ENCODE measurements at places on chromosomes 5 and 9. TPM values are rescaled to one million over a fixed set of nuclear protein-coding genes. Genes with fewer than 3 reads are reported as not detected.
A peak's percentile ranks its signal among the peaks of the same experiment; 100 is the strongest.

DNA sequence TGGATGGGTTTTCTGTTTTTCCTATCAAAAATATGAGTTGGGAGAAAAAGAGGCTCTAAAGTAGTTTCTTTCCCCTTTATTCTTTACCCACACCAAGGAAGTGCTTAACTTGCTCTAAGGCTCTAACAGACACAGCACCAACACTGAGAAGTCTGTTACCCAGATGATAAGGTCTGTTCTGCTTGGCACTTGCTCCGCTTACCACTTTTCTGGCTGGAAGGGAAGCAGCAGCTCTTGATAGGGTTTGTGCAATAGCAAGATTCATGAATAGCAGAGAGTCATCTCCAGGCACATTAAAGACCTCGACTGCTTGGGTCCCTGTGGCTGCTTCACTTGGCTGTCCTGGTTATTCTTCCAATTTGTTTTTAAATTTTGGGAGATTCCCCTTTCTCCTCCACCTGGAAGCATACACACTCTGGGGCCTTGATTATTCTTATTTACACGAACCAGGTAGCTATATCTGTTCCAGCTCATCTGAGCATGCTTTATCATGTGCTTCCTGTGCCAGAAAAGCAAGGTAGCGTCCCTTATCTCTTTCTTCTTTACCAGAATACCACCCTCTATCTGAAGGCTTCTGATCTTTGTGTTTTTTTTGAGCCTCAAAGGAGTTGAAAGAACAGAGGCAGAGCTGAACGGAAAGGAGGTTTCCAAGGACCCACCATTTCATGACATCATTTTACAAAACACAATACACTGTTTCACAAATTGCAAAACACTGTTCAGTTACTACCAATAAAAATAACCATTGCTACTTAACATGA lies 24.8 kb downstream of the PPP3R2 start:
- DNase-seq: no peak

The DOK3 gene
- polyA plus RNA-seq: 6.6 TPM

DNA sequence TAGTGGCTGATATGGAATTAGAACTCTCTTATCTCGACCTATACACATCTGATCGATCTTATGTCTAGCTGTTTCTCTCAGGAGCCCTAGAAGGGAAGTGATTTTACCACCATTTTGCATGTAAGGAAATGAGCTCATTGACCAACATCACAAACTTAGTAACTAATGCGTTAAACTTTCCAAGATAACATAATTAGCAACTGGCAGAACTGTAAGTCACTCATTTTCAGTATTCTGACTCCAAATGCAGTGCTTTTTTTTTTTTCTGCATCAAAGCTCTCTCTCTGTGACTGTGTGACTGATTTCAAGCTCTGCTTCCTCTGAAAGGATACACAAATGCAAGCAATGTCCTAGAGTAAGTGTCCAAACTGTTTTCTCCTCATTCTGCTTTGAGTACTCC lies 68.1 kb upstream of the FBXL7 start:
- DNase-seq: no peak

GRCh38 chr5:106894964-106895363 lies 775.8 kb downstream of the EFNA5 start:
- DNase-seq: no peak

- no peak for DNase-seq
Measured at GRCh38 chr9:130142641-130143040, 29.6 kb upstream of the NCS1 start.

The RASGRF2 gene
- polyA plus RNA-seq: 1.8 TPM

- no peak for DNase-seq
Measured at GRCh38 chr5:178487911-178488600, 102.1 kb downstream of the COL23A1 start.

DNA sequence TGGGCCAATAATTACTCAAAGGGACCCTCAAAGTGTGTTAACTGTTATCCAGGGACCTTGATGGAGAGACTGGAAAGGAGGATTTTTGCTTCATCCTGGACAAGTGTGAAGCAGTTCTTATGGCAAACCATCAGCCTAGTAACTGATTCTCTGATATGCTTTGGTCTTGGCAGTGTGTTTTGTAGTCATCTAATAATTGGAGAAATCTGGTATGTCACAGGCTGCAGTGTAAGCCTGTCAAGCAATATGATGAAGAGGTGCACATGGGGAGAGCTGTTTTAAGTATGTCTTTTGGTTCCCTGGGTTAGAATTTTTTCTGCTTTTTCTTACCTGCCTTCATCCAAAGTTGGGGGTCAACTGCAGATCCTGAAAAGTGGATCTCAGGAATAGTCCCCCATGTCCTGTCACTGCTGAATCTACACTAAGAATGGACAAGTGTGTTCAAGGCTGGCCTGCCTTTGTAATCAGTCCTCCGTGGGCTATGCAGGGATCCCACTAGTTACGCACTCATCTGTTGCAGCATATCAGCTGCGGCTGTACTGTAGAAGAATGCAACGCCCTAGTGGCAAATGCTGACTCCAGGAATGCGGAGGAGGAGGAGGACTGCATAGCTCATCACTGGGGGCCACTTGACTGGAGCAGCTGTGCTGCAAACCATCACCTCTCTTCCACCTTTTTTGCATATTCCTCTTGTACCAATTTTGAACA lies 1.9 kb downstream of the SPTAN1 start:
- peak; percentile 36 for DNase-seq

The FOXI1 gene
- polyA plus RNA-seq: not detected

GRCh38 chr5:96995419-96995818 lies 59.5 kb downstream of the LNPEP start:
- DNase-seq: no peak

GRCh38 chr5:1925111-1926070 lies 42.7 kb upstream of the IRX4 start:
- DNase-seq: no peak

GRCh38 chr5:143471041-143471509 lies 67.6 kb upstream of the NR3C1 start:
- DNase-seq: no peak

GRCh38 chr9:114156657-114157421 lies 1.5 kb downstream of the COL27A1 start:
- DNase-seq: peak; percentile 72

DNA sequence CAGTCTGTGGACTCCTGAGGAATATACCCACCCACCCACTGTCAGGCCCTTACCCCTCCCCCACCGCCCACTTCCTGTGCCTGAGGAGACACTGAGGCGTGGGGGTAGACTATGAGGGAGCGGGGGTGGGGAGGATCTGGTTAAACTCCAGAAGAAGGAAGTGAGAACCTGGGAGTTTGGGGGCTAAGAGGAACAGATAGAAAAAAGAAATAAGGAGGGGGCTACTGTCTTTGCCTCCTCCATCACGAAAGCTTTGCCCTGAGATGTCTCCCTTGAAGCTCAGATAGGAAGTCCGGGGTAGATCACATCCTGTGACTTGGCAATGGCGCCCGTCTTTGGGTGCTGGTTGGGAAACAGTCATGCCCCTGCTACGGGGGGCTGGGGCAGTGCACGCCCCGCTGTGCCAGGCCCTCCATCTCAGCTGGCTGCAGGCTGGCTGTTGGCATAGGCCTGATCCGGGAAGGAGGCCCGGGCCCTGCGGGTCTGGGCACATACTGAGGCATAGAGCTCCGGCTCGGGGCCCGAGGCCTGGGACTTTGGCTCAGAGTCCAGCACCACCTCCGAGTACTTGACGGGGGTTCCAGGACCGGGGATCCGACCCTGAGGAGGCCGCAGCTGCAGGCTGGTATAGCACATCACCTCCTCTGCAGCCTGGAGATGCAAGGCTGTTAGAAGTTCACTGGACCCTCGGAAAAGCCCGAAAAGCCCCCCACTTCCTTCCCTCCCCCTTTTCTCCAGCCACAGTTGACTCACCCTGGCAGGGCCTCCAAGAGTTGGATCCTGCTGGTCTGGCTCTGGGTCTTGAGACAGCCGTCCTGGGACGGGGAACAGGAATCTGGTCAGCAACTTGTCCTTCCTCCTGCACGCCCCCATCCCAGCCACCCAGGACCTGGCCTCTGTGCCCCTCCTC lies 1.0 kb downstream of the SIT1 start:
- no peak for DNase-seq

GRCh38 chr5:23368393-23368792 lies 139.0 kb upstream of the PRDM9 start:
- no peak for DNase-seq

GRCh38 chr9:76608575-76609273 lies 149.7 kb downstream of the GCNT1 start:
- DNase-seq: no peak

The PCDHGA5 gene
- polyA plus RNA-seq: 2.7 TPM

The NR5A1 gene
- not detected for polyA plus RNA-seq

- no peak for DNase-seq
Measured at GRCh38 chr5:58382131-58382534, 77.8 kb downstream of the PLK2 start.

GRCh38 chr5:29170599-29170998 lies 2022.9 kb upstream of the CDH6 start:
- no peak for DNase-seq

GRCh38 chr5:59863777-59864176 lies 29.7 kb downstream of the PDE4D start:
- DNase-seq: no peak

DNA sequence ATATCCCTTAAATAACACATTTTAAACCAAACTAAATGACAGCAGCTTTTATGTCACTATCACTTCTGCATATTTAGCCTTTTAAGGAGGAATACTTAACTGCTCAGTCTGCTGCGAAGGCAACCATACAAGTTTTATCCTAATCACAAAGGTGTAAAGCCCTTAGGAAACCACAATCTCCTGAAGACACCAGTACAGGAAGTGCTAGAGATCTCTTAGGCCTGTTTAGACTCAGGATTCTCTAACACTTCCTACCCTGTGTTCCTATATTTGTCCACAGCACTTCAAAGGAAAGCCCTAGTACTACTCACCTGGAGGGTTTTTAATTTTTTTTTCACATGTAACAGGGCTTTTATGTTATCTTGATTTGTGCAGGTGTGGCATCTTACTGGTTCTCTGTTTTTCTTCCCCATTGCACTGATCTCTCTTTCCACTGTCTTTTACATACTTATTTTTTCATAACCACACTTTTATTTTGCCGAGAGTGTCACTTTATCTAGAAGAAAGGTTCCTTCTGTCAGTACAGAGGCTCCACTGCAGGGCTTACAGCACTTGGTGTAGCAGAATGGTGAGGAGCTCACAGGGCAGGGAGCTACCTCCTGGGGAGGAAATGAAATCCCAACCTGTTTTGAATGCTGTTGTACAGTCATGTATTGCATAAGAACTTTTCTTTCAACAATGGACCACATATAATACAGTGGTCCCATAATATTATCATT lies 1060.6 kb upstream of the ACO1 start:
- no peak for DNase-seq

DNA sequence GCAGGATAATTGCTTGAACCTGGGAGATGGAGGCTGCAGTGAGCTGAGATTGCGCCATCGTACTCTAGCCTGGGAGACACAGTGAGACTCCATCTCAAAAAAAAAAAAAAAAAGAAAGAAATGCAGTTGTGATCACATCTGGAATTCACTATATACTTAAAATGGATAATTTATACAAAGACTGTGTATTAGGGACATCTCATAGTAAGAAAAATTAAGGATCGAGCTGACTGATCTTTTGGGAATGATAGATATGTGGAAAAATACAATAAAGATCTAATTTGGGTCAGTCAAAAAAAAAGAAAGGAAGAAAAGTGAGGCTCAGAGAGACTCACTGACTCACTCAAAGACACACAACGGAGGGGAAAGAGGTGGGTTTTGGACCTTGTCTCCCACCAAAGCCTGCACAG lies 73.2 kb upstream of the STXBP1 start:
- no peak for DNase-seq

DNA sequence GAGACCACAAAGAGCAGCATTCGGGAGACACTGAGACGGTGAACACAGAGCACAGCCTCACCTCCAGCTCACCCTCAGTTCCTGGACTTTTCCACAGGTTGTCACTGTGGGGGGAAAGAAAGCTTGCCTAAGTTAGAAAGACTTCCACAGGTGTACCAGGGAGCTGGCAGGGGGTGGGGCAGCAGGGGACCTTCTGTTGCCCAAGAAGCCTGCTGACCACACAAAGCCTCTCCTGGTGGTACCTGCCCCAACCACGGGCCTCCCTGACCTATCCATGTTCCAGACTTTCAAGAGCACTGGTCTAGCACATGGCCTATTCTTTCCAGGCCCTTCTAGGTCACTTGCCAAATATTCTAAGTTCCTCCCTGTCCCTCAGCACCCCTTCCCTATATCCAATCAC lies 550.8 kb downstream of the BNC2 start:
- no peak for DNase-seq

DNA sequence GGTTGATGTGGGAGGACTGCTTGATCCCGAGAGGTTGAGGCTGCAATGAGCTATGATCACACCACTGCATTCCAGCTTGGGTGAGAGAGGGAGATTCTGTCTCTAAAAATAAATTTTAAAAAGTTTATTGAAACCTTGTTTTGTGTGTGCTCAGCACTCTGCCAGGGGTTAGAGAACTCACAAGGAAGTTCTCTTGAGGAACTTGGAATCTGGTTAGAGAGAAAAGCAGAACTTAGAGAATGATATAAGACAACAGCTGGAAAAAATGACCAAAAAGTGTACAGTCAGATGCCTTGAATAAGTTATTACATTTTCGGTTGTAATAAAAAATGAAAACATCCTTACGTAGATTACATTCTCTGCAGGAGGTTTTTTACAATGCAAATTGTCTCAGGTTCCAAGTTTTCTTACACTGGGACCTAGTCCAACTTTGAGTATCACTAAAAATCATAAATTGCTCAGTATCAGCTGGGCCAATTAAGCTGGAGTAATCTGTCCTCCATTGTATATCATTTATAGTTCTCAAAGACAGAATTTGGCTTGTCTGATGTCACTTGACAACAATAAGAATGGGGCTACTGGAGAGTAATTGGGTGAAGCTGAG lies 21.7 kb upstream of the TENT2 start:
- no peak for DNase-seq

The GRK6 gene
- polyA plus RNA-seq: 17.7 TPM

The DNAJC18 gene
- polyA plus RNA-seq: 34.2 TPM

DNA sequence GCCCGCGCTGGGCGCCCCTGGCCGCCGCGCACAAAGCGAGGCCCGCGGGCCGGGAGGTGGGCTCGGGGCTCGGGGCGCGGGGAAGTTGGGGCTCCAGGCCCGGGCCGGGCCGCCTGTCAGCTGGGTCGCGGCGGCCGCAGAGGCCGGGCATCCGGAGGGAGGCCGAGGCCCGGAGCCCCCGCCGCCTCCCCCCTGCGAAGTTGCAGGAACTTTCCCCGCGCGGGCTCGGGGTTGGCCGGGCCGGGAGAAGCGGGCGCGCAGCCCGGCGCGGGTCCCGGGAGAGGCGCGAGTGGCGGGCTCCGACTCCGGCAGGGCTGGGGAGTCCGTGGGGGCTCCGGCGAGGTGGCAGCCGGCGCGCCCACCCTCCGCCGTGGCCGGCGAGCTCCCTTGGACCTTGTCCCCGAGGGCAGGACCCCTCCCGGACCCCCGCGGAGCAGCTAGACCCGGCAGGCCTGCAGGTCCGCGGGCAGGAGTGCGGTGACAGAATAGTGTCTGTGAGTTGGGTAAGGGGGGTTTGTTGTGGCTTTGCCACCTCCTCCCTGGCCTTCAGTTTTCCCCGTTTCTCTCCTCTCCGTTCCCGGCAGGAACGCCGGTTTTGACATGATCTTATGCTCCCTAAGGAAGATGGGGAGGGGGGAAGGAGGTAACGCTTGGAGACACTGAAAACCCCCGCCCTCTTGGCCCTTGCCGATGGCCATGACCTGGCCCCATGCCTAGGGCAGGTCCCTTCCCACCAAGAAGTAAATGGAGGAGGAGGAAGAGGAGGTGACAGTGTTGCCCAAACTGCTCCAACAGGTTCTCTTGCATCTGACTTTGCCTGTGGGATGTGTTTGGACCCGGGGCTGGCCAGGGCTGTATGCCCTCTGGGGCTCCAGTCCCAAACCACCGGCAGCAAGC lies 942 bp downstream of the PHF2 start:
- DNase-seq: no peak
